NCI-H1105 (cell line): ENCODE measurements at places on chromosomes 2 and 18.

DNA sequence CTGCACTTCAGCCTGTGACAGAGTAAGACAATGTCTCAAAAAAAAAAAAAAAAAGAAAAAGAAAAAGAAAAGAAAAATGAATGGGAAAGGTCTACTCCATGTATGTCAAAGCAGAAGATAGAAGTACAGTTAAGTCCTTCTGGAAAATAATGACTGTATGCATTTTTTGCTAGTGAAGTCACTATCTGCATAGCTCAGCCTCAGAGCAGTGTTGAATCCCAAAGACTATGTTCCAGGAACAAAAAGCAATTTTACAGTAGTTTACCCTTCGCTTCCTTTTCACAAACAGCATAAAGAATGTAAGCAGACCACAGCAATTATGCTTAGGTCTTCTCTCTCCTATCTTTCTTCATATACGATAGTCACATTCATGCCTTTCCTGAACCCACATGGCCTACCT lies 497.4 kb downstream of the CMPK2 start:
- no peak for DNase-seq

DNA sequence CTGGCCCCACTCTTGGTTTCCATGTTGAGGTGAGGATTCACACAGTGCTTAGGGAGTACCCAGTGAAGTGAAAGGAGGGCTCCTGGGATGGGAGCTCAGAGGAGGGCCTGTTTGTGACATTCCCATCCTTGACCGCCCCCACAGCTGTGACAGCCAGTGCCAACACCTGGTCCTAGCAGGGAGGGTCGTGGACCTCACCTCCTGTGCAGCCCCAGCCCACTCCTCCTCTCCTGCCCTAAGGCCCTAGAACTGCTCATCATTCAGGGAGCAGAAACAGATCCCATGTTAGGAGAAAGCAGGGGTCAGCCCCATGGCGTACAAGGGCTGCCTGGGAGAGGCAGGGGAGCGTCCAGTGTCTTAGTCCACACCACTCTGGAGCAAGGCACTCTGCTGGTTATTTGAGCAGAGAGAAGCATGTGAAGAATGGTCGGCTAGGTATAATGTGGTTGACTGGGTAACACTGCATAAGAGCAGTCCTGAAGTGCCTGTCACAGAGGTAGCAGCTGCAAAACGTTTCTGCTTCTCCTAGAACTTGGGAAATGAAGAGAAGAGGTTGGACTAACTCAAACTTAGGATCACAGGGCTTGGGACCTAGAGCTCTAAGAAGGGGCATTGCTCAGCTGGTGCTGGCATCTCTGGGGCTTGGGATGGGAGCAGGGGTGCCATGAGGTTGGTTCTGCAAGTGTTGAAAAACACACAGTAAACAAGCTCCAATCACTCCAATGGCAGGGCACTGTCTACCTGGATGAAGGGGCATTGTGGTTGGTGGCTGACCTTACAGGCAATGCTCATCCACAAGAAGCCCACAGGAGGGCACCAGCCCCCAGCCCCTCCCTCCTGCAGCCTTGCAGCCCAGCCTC lies 55.6 kb downstream of the FAM168B start:
- DNase-seq = no peak

DNA sequence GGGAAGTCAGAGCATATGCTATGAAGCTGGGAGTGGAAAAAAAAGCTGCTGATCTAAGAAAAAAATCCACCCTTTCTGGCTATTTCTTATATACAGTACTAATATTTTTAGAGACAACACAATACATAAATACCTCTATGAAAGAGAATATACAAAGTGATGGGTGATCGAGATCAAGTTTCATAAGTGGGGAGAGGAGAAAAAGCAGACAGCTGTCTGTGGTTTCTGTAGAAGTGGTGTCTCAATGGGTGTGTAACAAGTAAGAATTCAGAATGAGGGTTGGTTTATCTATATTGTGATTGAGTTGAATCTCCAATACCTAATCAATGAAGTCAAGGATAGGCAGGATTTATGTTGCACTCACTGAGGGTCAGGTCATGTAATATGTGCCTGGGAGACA lies 191.0 kb downstream of the HNMT start:
- DNase-seq = no peak

GRCh38 chr18:73478191-73478590 lies 610.4 kb upstream of the NETO1 start:
- no peak for DNase-seq

- DNase-seq = no peak
Measured at GRCh38 chr18:22521026-22521707, 103.5 kb upstream of the CTAGE1 start.

GRCh38 chr2:62800618-62801017 lies 95.1 kb downstream of the EHBP1 start:
- no peak for DNase-seq

- peak; percentile 38 for DNase-seq
Measured at GRCh38 chr2:8475349-8476031, 206.4 kb upstream of the ID2 start.

DNA sequence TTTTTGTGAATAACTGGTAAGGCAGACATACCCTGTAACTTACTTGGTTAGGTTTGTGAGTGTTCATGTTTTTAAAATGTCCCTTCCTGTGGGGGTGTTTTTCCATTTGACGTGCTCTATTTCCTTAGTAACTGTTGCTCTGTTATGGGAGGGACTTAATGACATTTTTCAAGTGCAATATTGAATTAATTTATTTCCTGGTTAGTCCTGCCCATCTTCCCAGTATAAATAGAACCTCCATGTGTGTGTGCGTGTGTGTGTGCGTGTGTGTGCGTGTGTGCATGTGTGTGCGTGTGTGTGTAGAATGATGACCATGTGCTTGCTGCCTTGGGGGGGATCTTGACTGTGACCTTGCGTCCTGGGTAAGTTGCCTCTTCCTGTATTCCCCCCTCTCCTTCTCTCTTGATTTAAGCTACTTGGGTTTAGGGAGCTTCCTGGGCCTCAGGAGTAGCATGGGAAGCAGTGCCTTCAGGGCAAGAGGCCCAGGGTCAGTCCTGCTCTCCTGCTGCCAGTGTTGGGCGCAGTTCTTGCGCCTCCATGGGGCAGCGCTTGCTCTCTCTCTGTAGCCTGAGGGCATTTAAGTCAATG lies 163.9 kb downstream of the LDLRAD4 start:
- no peak for DNase-seq

DNA sequence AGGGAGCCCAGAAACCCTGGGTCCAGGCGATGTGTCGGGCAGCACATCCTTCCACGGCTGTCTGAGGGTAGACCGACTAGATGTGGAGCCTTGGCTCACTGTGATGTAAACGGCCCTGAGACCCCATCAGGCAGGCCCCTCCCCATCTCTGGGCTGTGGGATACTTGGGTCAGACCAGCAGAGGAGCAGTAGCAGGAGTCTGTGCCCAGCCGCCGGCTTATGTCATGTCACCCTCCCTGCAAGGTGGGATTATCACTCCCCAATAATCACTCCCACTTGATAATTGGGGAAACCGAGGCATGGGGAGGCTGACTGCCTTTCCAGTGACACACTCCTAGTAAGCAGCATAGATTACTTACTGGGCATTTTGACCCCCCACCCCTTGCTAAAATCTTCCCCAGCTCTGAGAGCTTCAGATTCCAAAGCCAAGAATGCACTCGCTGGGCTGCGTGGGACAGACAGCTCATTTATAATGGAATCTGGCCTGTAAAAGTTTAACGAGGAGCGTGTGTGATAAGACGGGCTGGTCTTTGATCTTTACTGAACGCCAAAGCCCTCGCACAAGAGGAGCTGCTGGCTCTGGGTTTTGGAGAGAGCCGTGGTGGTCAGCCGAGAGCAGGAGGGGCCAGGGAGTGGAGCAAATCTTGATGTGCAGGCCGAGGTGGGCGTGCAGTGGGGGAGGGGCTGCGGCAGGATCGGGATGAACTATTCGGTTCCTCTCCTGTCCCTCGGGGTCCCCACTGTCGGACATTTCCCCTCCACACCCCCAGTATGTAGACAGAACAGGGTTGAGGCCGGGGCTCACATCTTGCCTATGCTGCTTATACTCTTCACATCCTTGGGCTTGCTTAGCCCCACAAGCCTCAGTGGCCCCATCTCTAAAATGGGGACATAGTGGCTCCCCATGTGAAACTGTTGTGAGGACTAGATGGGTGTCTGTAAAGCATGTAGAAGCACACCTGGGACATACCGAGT lies 200.0 kb downstream of the GLI2 start:
- no peak for DNase-seq

DNA sequence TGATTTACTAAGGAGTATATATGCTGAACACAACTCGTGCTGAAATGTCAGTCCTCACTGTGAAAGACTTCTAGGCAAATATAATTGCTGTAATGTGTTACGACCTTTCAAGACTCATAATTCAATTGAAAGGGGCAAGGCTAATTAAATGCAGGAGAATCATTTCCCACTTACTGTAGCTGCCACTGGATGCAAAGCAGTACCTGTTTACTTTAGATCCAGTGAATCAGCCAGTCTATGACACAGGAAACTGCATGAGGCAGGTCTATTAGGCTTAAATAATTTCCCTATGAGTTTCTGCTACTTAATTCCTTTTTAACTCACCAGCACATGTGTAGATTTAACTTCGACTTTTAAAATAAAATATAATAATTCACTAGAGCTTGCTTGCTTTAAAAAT lies 125.6 kb downstream of the CTNNA2 start:
- peak; percentile 11 for DNase-seq

DNA sequence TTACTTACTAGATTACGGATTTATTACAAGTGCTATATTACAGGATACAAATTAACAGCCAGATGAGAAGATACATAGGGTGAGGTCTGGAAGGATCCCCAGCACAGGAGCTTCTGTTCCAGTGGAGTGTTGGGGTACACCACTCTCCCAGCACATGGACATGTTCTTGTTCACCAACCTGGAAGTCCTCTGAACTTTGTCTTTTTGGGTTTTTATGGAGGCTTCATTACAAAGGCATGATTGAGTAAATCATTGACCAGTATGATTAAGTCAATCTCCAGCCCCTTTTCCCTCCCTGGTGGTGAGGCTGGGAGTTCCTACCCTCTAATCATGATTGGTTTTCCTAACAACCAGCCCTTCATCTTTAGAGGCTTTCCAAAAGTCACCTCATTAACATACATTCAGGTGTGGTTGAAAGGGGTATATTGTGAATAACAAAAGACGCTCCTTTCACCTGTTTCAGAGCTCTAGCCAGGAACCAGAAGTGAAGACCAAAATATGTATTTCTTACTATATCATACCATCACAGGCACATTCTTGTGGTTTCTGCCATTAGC lies 38.3 kb downstream of the APLF start:
- no peak for DNase-seq

DNA sequence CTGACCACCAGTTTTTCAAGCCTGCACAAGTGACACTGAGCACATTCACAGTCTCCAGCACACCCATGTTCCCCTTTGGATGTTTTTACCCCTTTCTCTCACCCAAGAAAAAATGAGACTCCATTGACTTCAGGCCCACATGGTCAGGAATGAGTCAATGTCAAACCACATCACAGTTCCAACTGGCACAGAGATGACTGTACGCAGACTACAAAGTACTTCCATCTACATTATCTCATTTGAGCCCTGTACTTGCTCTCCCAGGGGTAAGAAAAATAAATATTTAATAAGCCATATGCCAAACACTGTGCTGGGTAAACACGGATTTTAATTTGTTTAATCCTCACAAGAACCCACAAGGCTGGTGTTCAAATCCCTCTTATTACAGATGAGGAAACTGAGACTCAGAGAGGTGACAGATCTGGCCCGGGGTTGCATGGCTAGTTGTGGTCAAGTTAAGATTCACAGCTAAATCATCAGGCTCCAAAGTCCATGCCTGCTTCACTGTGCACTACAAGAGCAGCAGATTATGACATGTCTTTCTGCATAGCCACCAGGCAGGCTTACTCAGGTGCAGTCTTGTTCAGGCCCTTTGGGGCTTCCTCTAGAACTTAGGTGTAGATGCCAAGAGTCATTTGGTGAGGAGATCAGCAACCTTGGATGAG lies 106.1 kb downstream of the TXNL1 start:
- DNase-seq = no peak

DNA sequence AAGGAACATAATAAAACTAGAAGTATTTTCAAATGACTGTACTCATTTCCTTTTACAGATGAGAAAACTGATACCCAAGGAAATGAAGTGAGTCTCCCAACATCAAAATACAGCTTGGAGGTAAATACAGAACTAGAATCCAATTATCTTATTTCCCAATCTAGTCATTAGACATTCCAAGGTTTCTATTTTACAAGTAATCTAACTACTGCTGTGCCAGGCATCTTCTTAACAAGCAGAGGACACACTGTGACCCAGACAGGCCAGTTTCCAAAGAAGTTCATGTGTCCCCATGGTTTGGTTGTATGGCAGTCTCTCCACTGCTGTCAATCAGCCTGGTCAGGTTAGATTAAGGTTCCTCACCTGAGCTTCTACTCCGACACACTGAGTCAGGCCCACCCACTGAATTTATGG lies 143.5 kb downstream of the THADA start:
- no peak for DNase-seq

DNA sequence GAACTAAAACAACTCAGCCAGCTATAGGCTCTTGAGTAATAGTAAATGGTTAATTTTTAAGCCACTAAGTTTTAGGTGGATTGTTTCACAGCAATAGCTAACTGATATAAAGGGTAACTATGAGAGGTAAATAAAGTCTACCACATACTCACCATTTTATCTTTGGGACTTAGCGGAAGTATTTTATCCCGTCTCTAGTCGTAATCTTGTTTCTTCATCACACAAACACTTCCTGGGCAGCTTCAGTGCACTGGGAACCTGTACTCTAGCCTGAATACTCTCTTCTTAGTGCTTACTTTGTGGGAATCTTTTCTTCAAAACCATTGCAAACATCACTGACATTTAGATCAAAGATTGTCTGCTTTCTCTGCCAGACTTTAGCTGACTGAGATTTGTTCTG lies 360.5 kb downstream of the EPHA4 start:
- DNase-seq = no peak
